NCI-H1105 treated with DMSO at 0.1 percent for 48 hours (cell line): ENCODE measurements at places on chromosomes 2 and 18.
A peak's percentile ranks its signal among the peaks of the same experiment; 100 is the strongest.

GRCh38 chr18:24860978-24861680, 400.7 kb downstream of the HRH4 start:
- DNase-seq: no peak

GRCh38 chr2:100898035-100898665, 78.2 kb downstream of the NPAS2 start:
- no peak for DNase-seq

- no peak for DNase-seq
These were observed 156.4 kb downstream of the DSEL start for GRCh38 chr18:67359873-67360838.

DNA sequence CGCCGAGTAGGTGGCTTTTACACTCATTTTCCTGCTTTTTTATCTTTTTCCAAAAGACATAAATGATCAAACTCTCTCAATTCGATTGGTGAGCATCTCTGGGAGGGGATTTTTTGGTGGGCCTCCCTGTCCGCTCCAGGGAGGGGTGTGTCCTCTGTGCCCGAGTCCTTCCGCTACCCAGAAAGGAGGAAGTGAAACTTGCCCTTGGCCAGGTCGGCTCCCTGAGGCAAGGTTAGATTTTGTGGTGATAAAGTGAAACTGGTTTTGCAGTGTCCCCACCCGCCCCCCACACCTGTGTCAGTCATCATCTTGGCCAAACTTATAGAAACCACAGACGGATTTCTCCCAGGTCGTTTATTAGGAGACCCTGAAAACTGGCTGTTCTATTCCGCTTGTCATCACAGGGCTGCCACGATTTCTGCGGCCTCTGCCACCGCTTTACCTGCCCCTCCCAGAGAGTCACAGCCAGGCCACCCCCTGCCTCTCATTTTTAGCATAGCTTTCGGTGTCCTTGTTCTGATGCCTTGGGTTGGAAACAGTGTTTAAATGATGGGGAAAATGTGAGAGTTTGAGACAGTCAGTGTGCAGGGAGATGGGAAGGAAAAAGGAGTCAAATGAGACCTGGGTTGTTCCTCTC, 93.6 kb downstream of the SH3BP4 start:
- no peak for DNase-seq

DNA sequence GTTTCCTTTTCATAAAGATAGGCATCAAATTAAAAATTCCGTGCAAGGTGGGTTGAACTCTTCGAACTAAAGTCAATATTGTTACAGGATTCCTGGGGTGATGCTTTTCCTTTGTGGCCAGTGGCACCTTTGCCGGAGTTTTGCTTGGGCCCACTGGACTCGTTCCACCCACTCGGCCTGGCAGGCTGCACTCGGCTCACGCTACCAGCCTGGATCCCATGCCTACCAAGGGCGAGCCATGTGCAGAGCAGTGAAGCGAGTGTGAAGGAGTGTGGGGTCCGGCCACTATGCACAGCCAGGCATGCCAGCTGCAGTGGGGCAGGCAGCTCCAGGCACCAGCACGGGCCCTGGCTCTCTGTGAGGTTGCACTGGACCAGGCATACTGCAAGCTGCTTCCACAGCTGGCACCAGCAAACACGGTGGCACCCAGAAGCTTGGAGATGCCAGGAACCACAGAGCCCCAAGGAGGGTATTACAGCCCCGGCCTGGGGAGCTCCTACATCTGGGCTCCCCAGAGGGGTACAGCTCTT, 83.6 kb downstream of the DTNB start:
- DNase-seq: no peak

GRCh38 chr2:28234807-28235206, 157.9 kb upstream of the FOSL2 start:
- DNase-seq: no peak

DNA sequence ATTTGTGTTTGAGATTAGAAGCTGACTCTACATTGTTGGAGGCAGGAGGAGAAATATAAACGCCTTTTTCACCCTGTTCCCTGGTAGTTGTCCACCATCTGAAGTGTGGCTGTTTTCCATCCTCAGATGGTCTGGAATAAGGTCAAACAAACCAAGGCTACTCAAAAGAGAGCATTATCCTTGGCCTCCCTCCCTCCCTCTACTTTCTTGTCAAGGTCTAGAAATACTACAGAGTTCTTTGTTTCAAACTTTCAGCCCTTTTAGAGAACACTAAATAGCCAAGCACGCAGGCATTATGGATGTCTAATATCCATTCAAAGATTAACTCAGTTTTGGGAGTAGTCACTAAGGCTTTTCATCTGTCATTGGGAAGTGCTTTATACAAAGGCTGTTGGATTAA, 215.8 kb upstream of the ITGA4 start:
- DNase-seq: no peak

GRCh38 chr18:58297198-58297597, 253.2 kb downstream of the NEDD4L start:
- no peak for DNase-seq

GRCh38 chr2:86015006-86015405, 90.7 kb downstream of the POLR1A start:
- DNase-seq: no peak

GRCh38 chr2:48107326-48107925, 201.1 kb upstream of the FBXO11 start:
- DNase-seq: no peak

DNA sequence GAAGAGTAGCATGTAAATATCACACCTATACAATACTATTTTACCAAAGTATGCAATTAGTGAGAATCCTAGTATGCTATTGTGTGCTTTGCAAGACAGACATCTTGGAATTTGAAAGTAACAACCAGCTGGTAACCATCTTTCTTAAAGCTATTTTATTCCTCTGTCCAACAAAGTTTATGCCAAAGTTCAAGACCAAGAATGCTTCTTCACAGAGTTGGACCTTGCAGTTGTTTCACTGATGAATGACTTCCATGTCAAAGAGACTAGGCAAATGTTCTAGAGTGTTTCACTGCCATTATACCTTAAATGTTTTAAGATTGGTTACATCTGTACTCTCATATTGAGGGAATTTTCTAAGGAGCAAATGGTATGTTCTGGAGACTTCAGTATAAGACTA, 215.2 kb upstream of the CRIM1 start:
- DNase-seq: no peak

DNA sequence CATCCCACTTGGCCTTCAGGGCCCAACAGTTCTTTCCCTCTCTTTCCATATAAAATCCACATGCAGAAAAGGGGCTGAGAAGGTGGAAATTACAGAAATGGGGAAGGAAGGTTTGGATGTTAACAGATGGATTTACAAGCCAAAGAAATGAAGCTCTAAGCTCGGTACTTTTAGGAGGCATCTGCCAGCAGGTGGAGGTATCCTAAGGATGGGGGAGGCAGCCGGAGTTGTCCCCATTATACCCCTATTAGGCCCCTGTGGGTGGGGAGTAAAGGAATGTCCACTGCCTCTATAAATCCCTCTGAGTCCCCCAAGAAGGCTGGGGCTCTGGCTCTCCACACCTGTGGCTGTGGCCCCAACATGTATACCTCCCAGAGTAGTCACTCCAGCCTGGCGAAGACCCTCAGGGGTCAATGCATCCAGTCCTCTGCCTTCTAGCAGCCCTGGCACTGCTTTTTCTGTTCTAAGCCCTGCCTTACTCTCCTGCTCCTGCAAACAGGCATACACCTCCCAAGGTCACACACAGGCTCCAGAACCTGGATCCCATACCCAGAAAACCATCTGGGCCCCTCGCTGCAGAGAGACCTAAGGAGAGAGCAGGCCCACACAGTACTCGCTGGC, 1.2 kb downstream of the FBXO41 start:
- no peak for DNase-seq

- DNase-seq: no peak
These were observed 193.0 kb upstream of the LHCGR start for GRCh38 chr2:48948400-48949125.

GRCh38 chr2:127302168-127302567, 8.2 kb upstream of the ERCC3 start:
- DNase-seq: no peak

DNA sequence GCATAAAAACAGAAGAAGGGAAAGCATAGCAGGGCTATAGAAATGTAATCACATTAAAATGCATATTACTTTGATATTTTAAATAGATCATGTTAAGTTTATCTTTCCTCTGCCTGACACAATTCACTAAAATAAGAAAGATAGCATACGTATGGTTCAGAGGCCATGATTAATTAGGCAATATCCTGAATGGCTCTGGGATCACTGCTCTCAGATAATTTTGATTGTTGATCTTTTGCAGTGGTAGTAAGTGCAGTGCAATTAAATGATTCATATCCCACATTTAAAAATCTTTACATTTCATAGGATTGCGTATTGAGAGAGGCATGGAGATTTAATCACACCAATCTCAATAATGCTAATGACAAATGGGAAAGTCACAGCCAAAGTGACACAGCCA, 1040.7 kb downstream of the SOCS6 start:
- no peak for DNase-seq

DNA sequence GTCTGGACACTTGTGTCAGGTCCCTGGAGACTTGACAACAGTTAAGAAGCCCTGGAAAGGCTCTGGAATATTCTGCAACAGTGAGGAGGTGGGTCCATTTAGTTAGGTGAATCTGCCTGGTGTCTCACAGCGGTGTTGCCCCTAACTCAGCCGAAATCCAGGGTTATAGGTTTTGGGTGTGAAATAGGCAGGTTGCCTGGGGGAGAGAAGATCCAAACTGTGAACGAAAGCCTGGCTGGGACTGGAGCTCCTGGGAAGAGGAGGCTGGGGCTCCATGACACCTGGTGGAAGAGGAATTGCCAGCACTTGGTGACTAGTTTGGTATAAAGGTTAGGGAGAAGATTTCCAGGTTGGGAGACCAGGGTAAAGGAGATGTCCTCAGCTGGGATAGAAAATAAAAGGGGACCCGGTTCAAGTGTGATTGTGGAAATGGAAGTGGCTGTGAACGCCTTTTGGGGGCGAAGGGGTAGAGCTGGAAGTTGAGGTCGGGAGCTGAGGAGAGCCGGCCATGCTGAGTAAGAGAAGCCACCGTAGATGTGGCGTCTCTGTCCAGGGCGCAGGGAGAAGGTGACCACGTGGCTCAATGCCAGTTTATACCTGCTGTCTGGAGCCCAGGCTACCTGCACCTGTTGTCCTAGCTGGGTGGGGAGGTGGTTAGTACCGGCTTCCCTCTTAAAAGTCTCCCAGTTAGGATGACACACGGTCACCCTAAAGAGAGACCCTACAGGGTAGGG, 3.0 kb upstream of the GAREM2 start:
- DNase-seq: no peak

GRCh38 chr2:42879913-42880737, 87.7 kb upstream of the HAAO start:
- DNase-seq: no peak

GRCh38 chr2:173095356-173095755, 19.7 kb downstream of the MAP3K20 start:
- no peak for DNase-seq

GRCh38 chr2:43068041-43068533, 158.3 kb downstream of the ZFP36L2 start:
- no peak for DNase-seq

DNA sequence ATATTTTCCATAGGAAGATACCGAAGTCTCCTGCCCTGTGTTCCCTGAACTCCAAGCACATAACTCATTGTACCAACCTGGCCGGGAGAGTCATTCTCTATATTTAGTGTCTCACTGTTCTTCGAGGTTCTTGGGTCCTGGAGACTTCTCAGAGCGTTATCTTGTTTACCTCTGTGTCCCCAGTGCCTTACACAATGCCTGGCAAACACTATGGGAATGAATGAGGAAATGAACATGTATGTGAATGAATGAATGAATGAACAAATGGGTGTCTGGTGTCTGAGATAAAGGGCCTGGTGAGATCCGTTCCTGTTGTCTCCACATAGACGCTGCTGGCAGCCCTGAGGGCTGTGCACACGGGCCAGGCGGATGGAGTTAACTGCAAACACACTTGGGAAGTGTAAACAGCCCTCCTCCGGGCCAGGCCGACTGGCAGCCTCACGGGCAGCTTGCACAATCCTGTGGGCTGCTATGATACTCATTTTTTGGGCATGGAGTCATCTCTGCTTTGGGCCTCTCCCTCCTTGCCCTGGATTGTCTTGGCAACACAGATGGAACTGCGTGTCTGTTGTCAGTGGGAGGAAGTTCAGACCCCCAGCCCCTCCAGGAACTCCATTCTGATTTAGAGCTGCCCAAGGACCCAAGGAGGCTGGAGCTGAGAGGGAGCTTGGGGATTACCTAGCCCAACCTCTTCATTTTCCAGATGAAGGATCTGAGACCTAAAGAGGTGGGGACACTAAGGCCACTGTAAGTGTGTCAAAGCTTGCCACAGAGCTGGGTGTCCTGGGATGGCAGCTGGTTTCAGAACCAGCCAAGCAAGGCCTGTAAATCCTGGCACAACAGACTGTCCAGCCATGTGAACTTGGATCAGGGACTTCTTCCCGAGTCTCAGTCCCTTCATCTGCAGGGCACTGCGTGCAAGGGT, 124.4 kb downstream of the INHBB start:
- no peak for DNase-seq

DNA sequence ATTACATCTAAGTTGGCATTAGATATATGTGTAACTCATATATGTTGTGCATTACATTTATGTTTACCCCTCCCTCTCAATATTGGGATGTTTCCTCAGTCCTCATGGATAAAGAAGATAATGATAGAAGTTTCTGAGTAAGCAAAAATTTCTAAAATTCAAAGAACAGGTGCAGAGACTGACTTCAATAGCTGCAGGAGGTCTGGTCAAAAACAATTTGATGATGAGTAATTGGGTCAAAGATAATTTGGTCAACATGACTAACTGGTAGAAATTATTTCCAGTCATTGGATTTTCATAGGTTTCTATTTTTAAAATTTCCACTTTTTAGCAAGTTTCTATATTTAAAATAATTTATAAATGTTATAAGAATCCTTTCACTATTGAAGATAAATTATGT, 1130.9 kb upstream of the SLC39A10 start:
- no peak for DNase-seq

DNA sequence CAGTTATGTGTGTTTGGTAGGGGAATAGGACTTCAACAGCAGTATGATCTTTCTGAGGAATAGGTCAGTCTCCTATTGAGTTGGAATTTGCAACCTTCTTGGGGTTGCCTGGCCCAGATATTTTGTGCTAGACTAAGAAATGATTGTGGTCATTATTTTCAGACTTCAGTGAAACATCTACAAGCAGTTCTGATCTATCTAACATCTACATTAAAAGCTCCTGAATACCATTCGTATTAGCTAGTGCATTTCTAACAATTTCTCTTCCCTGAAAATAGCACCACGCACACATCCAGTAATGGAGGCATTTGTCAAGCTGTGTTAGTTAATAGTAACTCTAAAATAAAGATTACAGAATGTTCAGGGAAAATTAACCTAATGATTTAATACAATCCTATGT, 179.3 kb downstream of the FIGN start:
- DNase-seq: no peak

- no peak for DNase-seq
These were observed 215.4 kb upstream of the ITGA4 start for GRCh38 chr2:181241797-181242196.

GRCh38 chr18:49142216-49142615, 191.5 kb upstream of the SMAD7 start:
- no peak for DNase-seq

- DNase-seq: peak; percentile 3
These were observed 786 bp upstream of the TMEM200C start for GRCh38 chr18:5895876-5896740.

GRCh38 chr2:100818606-100819369, 1.2 kb upstream of the NPAS2 start:
- DNase-seq: peak; percentile 22
